ENCODE measurements at places on chromosomes 4 and X.

GRCh38 chrX:31021537-31021936 lies 50.3 kb downstream of the FTHL17 start:
- DNase-seq: no peak

DNA sequence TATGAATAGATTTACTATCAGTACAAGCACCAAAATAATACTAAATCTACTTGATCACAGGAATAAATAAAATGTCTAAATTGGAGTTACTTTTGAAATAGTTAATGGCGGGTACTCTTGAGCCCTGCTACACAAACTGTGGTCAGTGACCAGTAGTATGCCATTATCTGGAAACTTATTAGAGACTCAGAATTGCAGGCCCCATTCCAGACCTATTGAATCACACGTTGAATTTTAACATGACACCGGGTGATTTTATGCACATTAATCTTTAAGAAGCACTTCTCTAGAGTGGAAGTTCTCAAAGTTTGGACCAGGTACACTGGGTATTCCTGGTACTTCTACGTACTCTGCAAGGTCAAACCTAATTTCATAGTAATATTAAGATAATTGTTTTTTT lies 660.0 kb upstream of the POU3F4 start:
- no peak for DNase-seq

GRCh38 chr4:139865537-139865936 lies 199.9 kb downstream of the MGST2 start:
- no peak for DNase-seq

GRCh38 chr4:95293014-95293413 lies 255.8 kb downstream of the UNC5C start:
- no peak for DNase-seq

DNA sequence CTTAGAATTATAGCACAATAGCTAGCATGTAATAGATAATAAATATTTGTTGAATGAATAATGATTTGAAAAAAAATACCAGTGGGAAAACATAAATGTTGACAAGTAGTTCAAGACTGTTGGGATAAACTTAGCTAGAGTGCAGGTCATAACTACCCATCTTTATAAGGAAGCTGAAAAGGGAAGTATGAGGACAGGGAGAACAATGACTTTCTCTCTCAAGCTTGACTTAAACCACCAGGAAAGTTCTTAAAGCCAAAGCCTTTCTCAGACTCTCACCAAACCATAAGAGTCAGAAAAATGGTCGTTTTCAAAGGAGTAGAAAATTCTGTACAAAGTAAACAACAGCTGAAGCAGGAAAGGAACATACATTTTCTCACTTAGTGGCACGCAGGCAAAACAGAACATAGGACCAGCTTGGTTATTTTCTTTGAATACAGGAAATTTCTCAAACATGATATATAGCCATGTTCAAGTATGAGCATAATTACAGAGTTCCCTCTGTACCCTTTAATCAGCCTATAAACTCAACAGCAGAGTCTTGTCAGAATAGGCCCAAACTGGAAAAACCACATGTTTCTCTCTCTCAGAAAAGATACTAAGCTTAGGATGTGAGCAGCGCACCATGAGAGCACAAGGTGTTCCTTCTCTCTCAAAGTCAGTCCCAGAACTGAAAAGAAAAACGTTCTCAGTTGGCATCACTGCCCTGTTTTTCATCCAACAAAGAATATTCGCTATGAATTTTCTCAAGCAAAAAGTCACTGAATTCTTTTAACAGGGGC lies 28.7 kb downstream of the MAPK10 start:
- DNase-seq: no peak

DNA sequence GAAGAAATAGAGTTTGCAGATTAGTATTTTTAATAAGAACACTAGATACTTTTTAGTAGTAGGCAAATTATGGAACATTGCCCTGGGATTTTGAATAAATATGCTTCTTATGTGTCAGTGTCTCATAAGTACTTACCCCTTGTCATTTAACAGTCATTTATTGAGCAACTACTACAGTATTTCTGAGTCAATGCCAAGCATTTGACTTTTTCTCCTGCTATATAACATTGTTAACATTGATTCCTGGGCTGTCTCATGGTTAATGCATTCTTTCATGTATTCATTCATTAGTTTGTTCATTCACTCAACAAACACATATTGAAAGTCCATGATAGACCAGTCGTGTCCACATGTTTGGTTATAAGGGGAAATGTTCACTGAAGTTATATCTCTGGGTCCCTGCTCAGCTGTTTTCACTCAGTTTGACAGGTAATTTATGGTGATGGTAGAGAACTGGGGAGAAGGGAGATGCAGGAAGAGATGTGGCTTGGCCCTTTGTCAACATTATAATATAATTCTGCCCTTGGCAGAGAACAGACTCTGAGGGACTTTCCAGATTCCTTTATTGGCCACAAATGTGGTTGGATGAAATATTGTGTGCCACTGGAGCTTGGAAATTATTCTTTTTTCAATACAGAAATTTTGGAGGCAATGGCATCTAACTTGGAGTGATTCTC lies 49.8 kb downstream of the OSTC start:
- DNase-seq: no peak

DNA sequence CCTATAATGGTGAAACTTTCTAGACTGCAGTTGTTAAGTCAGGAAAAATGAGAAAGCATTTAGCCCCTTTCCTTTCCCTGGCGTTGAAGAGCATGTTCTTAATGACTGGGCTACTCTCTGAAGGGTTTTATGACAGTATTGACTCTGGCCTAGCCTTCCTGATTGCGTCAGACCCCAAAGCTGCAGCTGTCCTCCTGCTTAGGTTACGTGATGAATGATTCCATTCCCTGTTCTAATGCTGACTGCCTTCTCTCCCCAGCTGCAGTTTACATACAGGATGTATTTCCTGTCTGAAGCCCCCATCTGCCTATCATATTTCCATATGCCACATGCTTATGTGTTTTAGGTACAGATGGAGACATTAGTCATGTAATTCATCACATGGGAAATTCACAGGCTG lies 105.8 kb upstream of the EGFL6 start:
- no peak for DNase-seq

- DNase-seq: no peak
Measured at GRCh38 chrX:19291086-19291485, 52.6 kb upstream of the PDHA1 start.

DNA sequence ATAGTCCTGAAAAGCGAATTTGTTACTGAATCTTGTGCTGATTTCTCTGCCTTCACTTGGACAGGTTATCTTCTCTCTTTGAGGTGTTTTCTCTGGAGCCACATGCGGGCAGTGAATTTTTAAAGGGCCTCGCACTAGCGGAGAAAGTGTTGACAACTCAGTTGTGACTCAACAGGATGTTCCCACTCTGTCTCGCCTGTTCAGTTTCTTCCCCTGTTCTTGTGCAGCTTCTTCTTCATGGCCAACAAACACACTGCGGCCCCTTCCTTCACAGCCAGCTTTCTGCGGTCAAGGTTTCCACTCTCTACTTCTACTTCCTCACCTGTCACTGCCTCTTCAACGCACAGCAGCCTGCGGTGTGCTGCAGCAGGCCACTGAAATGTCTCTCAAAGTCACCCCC lies 1.1 kb upstream of the SHROOM4 start:
- DNase-seq: no peak

DNA sequence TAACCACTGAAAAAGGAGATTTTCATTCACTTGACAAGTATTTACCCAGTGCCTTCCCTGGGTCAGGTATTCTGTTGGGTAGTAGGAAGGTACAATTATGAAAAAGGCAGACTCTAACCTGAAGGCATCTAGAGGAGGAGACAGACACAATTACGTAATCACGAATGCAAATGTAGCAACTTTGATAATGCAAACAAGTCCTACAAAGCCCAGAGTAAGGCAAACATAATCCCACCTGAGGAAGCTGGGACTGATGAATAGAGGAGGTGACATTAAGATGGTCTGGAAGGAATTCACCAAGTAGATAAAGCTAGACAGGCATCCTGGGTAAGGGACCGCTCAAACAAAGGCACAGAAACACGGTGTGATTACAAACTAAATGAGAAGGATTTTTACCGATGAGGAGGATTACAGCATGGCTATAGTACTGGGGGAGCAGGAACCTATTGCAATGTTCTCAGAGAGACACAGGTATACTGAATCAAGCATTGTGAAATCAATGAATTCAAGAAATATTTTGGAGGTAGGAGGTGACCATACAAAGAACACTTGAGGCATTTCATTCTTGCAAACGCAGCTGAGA lies 37.1 kb downstream of the TMEM150C start:
- no peak for DNase-seq

- no peak for DNase-seq
Measured at GRCh38 chr4:578451-579443, 2.7 kb upstream of the TMEM271 start.

- DNase-seq: no peak
Measured at GRCh38 chr4:136858903-136859302, 673.4 kb downstream of the PCDH18 start.

DNA sequence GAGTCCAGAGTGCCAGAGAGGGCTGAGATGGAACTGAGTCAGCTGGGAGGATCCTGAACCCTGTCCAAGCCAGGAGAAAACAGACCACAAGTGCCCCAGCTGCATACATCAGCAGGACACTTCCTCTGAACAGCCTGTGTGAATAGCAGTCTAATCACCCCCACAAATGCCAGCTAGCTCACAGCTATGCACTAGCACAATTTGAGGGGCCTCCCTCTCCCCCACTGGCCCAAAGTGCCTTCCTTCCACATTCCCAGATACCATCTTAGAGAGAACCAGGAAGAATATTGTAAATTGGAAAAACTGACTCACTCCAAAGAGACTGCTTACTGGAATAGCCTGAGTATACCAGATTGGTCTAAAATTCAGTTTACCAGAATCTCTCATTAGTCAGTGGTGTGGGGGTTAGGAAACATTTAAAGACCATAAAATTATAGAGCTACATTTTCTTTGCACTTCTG lies 292.6 kb upstream of the KLF3 start:
- no peak for DNase-seq

DNA sequence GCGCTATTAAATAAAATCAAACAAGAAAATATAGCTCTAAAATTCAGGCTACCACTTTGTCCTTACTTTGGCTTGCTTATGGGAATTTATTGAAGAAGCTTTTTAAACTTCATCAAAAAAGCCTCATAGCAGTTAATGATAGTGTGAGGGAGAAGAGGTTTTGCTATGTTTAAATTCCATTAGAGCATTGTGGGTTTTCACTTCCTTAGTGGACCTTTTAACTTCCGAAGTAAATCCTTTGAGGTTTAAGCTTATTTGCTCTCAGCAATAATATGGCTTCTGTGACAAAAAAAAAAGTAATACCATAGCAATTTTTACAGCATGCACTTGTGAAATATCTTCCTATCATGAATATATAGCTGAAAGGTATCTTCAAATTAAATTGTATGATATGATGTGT lies 120.2 kb upstream of the NDST4 start:
- no peak for DNase-seq

GRCh38 chrX:73214426-73215094 lies at the start of gene NAP1L2:
Gene NAP1L2, minus strand, starts transcription at chrX:73214851. Its CDS starts 359 bp downstream, at chrX:73214492.
- DNase-seq: no peak

GRCh38 chr4:124783847-124784246 lies 71.3 kb upstream of the ANKRD50 start:
- DNase-seq: no peak

- no peak for DNase-seq
Measured at GRCh38 chrX:53263597-53264094, 17.7 kb downstream of the IQSEC2 start.

- no peak for DNase-seq
Measured at GRCh38 chr4:165606465-165607205, 227.8 kb downstream of the CPE start.

GRCh38 chr4:128163177-128164117 lies 102.3 kb downstream of the LARP1B start:
- DNase-seq: no peak

DNA sequence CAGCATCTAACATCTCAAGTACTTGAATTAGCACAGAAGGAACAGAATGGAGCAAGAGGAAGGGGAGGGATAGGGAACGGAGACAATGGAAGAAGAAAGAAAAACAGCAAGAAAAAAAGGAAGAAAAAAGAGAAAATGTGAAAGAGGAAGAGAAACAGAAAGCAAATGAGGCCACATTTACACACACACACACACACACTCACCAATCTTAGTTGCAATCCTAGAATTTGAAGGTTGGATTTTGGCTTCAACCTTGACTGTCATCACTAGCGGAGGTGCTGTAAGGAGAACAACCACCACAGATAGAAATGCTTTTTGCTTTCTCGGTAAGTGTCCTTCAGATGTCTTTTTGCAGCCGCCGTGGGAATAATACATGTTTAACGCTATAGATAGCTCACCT lies 327.1 kb upstream of the NWD2 start:
- DNase-seq: no peak

- DNase-seq: no peak
Measured at GRCh38 chr4:169293343-169294176, 22.8 kb upstream of the SH3RF1 start.

DNA sequence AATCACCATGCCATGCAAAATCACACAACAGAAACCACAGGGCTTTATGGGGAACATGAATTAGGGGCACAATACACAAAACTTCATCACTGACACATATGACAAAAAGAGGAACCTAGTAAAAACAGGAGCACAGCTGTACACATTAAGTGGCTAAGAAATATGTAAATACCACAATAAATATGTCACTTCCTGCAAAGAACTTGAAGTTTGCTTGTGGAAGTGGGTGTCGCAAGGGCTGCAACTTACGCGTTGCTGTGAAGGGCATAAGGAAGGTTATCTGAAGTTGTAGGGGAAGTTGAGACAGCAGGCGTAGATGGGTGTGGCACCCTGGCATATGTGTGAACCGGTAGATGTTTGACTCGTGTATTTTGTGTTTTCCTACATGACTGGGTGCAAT lies 42.4 kb downstream of the CLCN4 start:
- DNase-seq: no peak

DNA sequence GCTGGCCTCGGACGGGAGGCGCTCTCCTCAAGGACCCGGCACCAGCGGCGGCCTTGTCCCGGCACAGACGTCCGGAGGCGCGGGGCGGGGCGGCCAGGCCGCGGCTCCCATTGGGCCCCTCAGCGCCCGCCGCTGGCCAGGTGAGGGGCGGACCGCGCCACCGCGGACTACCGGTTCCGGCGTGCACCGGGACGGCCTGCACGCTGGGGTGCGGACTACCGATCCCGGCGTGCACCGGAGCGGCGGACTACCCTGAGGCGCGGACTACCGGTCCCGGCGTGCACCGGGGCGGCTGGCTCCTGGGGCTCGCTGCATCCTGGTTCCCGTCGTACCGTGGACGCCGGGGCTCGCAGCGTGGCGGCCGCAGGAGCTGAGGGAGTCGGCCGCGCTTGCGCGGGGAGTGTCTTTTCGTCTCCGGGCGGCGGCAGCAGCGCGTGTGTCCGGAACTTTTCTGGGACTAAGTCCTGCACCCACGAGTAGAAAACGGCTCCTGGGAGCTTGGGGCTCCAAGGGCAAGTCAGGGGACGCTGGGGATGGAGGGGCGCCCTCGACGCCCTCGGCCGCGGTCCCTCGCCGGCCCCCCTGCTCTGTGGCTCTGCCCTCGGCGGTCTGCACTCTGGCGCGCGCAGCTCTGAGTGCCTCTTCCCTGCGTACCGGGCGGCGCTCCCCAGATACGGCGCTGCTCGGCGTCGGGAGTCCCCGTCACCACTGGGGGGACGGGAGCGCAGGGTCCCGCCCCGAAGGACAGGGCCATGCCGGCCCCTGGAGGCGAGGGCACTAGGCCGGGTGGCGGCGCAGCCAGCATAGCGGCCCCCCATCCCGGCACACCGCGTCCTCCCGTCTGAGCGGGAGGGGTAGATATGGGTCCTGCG lies at the start of gene LETM1:
Gene LETM1 (minus strand): TSS at position 86 of the 872 bp plus-strand sequence. CDS start 206 bp downstream, outside the sequence.
- DNase-seq: peak; percentile 86

Measured in activated T-cell treated with anti-CD3 and anti-CD28 coated beads for 1 hour (primary cell).